ENCODE measurements at places on chromosomes 2 and 18.

GRCh38 chr18:78642296-78642951, 337.2 kb upstream of the SALL3 start:
- no peak for DNase-seq

DNA sequence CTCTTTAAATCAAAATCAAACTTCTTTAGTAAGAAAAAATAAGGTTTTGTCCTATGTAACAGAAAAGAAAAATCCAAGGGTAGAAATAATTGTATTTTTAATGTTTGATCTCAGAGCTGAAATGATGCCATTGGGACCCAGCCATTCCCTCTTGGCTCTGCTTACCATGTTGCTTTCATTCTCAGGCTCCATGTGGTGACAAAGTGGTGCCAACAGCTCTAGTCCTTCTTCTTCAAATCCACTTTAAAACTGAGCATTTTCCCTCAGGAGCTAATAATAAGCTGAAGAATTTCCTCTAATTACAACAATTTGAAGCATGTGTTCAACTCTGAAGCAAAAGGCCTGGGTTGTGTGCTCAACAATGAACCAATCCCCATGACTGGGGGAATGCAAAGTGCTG, 327.9 kb downstream of the EN1 start:
- DNase-seq, result no peak

DNA sequence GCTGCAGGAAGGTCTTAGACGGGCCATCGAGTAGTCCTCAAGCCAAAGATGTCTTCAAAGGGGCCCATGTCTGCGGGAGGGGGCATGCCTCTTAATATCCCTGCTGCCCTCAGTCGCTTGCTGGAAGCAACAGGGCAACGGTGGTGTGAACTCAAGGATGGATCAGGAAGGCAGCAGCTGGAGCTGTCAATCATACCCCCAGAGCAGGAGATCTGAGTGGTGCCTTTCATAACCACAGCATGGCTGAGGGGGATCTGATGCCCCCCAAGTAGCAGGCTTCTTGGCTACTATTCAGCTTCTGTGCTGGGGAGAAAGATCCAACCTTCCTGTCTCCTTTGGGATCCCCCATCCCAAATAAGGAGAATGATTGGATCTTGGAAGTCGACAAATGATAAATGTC, 46.4 kb downstream of the INSIG2 start:
- DNase-seq, result no peak

DNA sequence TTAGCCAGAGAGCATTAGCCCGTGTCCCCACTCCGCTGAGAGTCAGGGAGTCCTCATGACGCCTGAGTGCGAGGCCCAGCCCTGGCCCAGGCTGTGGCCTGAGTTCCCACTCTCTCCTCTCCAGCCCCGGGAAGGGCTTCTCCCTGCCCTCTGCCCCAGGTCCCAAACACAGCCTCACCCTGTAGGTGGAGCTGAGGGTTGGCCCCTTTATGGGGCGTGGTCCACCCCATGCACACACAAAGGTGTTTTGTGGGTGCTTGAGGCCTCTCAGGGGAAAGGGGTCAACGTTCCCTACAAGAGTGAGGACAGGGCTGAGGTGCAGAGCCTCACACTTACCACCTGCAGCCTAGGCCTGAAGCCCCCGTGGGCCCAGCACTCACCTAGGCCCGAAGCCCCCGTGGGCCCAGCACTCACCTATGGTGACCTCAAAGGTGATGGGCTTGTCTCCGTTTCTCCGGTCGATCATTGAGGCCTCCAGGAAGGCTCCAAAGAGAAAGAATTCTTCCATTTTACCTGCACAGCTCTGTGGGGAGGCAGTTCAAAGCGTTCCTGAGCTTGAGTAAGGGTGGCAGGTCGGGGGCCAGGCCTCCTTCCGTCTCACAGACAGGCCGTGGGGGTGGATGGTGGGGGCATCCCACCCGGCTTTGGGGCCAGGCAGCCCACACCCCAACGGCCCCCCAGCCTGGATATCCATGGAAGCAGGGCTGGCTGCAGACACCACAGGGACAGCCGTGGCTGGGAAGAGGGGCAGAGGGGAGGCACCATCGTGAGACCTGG, 2.1 kb upstream of the OTOF start:
- no peak for DNase-seq

DNA sequence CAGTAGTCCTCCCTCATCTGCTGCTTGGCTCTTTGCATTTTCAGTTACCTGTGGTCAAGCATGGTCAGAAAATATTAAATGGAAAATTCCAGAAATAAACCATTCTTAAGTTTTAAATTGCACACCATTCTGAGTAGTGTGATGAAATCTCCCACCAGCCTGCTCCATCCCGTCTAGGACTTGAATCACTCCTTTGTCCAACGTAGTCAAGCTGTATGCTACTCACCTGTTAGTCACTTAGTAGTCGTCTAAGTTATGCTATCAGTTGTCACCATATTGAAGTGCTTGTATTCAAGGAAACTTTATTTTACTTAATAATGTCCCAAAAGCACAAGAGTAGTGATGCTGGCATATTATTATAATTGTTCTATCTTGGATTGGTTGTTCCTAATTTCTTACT, 172.5 kb downstream of the FIGN start:
- DNase-seq, result no peak

DNA sequence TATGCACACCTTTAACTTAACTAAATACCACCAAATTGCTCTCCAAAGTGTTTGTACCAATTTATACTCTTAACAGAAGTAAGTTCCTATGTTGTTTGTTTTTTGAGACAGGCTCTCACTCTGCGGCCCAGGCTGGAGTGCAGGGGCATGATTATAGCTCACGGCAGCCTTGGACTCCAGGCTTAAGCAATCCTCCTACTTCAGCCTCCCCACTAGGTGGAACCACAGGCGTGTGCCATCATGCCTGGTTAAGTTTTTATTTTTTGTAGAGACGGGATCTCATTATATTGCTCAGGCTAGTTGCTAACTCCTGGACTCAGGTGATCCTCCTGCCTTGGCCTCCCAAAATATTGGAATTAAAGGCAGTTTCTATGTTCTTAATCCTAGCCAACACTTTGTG, 13.1 kb upstream of the NAB1 start:
- no peak for DNase-seq

DNA sequence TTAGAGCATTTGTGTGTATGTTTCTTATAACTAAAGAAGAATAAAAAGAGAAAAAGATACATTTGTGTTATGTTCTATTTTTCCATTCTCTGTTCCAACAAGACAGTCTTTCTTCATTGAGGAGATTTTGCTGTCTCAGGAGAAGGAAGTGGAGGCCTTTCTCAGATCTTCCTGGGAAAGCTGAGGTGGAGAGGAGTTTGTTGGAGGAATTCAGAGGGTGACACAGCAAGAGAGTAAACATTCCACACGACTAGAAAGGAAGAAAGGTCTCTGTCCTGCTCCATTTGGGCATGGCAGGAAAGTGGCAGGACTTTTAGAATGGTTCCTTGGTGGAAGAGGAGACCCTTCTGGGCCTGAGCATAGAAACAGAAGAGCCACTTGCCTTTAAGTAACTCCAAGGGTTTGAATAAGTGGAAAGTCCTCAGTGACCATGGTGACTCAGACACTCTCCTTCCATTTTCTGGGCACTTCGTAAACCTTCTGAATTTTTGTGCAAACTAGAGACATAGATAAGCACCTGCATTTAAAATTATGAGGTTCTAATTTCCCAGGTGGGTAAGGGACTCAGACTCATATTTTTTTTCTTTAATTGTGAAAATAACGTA, 52.3 kb upstream of the COL5A2 start:
- no peak for DNase-seq

- DNase-seq, result no peak
Observed at GRCh38 chr2:54977149-54977548, 73.1 kb downstream of the RTN4 start.

All from stimulated activated CD4-positive, alpha-beta T cell treated with anti-CD3 and anti-CD28 coated beads, TNF-alpha, amount 100 ng/mL, for 48 hours (primary cell).